ENCODE measurements at places on chromosomes 5 and 9.

DNA sequence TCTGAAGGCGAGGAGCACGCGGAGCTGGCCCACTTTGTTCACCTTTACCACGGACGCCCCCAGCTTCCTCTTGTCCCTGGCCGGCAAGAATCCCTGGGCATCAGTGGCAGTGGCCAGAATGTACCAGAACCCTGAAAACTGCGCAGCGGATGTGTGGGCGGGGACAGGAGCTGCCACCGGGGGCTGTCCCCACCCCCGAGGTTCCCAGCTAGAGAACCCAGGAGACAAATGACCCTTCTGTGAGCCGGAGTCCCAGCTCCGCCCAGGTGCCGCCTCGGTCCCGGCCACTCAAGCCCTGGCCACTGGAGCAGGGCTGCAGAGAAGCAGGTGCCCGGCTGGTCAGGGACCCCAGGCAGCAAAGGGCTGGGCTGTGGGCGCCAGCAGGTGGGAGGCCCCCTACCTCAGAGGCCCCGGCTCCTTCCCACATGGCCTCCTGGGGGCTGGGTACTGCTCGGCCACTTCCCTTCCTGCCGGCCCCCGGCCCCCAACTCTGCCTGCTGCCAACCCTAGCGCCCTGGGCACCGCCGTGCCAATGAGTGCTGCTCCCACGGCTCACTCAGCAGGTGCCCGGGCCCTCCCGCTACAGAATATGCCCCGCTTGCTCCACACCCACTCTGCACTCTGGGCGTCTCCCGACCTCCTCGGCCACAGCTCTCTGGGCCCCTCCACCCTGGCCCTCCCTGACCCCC lies 713 bp downstream of the LCN10 start:
- no peak for DNase-seq

DNA sequence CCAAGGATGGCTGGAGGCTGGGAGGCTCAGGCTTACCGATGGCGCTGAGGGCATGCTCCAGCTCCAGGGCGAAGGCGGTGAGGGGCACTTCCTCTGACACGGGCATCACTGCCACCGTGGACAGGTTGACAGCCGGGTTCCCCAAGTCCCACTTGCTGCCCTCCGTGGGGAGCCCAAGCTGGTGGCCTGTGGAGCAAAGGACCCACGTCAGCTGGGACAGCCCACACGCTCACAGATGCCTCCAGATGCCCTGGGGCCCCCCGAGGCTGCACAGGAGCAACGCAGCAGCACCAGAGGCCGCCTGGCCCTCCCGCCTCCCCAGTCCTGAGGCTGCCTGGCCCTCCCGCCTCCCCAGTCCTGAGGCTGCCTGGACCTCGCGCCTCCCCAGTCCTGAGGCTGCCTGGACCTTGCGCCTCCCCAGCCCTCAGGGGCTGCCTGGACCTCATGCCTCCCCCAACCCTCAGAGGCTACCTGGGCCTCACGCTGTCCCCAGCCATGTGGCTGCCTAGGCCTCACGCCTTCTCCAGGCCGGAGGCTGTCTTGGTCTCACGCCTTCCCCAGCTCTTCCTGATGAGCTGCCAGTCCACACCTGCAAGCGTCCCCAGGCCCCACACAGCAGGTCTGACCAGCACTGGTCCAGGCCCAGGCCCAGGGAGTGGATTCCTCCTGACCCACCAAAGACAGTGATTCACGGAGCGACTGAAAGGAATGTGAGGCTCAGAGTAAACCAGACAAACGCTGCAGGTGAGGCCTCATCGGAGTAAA lies 25.6 kb upstream of the NSMF start:
- DNase-seq: no peak

- DNase-seq: peak; percentile 87
Measured at GRCh38 chr9:89179895-89180734, 1.5 kb upstream of the SHC3 start.

DNA sequence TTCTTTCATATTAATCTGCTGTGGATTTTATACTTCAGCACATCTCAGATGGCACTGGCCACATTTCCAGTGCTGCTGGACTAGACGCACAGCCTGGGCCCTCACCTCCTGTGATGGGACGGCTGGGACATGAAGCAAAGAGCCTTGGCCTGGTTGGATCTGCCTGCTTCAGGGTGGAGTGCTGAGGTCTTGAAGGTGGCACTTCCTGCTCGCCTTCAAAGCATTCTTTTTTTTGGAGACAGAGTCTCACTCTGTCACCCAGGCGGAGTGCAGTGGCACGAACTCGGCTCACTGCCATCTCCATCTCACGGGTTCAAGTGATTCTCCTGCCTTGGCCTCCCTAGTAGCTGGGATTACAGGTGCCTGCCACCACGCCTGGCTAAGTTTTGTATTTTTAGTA lies 73.1 kb downstream of the RAPGEF1 start:
- DNase-seq: no peak

DNA sequence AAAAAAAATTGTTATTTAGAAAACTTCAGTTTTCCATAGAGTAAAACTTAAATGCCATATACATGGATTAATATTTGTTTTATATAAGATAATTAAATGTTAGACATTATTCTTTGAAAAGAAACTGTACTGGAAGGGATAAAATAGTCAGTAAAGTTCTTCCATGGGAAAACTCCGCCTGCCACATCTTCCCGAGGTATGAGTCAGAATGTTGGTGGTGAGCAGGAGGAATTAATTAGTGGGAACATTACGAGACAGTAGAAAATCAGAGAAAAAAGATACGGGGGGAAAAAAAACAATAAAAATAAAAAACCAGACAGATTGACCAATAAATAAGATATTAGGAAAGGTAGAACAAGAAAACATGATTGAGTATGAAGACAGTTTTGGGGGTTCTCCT lies 930.3 kb upstream of the C9orf72 start:
- DNase-seq: no peak

DNA sequence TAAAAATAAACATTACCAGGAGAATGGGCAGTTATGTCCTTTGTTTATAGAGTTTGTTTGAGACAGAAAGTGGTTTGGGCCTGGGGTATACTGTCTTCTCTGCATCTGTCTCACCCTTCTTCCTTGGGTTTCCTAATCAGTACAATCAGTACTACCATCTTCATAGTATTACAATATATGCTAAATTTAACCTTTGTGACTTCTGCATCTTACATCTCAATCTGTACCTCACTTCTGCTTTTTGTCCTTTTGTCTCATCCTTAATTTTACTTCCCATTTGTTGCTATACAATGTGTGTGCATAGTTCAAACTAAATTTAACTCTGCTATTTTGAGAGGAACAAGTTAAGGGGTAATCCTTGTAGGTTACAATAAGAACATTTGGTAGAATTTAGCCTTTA lies 19.6 kb downstream of the FBXO38 start:
- no peak for DNase-seq

DNA sequence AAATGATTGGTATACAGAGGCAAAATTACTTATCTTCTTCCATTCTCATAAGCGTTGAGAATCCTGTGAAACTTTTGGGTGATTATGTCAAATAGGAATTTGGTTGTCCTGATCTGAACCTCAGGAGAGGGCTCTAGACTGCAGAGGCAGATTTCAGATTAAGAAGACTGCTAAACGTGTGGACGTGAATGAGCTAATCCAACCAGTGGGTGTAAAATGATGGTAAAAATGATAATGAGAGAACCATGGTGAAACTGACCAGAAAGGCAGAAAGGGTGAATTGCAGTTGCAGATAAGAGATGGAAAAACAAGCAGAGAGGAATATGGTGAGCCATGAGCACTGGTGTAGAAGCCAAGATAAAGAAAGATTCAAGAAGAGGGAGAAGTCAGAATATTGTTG lies 1200.2 kb upstream of the CDH6 start:
- DNase-seq: no peak

DNA sequence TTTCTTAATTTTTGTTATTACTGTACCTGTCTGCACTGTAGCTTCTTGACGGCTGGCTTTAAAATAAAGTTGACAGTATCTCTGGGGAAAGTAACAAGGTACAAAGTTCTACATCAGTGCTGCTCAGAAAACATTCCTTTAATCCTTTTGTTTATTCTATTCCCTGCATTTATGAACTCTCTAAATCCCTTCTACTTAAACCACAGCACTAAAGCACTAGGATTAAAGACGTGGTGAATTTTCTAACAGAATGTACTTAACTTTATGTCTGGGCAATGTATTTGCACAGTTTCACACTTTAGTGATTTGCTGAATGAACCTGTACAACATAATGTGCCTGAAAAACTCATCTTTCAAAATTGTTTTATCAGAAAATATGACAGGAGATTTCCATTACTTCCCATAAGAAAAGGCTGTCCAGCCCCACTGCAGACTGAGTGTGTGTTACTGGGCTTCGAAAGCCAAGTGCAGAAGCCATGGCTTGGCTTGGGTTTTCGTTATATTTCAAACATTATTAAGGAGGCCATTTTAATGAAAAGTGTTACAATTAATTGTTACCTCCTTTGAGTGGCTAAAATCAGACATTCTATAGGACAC lies 43.8 kb downstream of the LHFPL2 start:
- DNase-seq: no peak

DNA sequence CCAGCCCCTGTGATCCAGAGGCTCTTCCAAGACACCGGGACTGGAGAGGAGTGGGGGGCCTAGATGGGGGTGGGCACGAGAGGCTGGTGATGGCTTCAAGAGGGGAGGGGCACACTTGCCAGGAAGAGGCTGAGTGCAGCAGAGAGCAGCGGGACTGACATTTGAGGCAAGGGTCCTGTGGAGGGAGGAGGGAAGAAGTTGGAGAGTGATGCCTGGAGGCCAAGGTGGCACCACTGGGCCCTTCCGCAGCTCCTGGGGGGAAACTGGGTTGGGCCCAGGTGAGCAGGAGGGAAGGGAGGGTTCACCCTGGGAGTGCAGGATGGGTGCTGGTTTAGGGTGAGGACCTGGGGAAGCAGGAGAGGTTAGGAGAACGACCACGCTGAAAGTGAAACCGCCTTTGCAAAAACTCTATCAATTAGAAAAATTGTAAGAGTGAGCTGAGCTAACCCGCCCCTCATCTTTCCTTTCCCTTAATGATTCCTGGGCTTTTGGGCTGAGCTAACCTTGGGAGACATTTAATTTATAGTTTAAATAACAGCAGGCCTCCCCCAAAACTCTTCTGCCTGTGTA lies 26.2 kb downstream of the ABO start:
- no peak for DNase-seq

DNA sequence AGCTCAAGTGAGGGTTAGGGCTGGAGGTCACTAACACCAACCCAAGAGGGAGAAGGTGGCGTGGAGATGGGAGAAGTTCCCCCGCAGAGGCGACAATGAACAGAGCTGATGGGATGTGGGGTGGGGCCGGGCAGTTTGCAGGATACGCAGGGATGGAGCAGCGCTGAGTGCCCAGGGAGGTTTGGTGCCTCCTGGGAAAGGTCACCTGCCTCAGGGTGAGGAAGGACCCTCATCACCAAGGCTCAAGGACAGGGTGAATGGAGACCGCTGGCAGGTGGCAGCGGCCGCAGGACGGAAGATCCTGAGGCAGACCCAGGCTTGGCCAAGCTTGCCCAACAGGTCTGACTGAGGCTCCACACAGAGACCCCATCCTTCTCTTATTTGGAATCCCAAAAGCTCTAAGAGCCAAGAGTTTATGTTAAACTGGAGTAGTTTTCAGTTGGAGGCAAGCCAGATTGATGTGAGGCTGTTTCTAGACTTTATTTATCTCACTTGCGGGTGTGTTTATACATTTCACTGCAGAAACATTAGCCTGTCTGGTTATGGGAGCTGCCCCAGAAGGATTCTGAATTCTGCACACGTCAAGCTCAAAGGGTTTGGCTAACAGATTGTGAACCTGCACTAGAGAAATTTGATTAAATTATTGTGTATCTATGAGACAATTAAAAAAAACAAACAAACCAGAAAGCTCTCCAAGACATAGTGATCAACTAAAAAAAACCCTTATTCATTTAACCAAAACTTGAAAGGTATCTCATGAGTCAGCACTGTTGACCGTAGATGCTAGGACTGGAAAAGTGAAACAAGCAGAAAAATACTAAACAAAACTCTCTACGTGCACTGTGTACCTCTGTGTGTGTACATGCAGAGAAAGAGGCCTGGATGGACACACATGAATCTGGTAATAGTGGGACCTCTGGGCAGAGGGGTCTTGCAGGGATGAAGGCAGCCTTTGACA lies 146.2 kb upstream of the PHYKPL start:
- no peak for DNase-seq

DNA sequence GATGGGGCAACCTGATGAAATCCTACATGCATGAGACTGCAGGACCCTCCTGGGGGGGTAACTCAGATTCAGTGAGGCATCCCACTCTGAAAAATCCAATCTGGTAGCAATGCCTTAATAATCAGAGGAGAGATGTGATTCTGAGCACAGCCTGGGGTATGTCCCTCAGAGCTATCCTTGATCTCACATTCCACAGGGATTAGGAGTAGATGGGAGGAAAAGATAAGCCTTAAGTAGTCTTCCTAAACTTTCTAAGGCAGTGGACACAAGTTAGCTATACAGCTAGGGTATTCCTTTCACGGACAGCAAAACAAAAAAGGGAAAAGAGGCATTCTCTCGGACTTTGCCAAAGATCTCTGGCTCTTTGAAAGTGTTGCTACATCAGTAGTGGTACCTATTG lies 3.9 kb upstream of the SPATA9 start:
- DNase-seq: no peak

Data from anterior cingulate cortex (tissue), 58 donors.